Hair follicle dermal papilla cell (primary cell): ENCODE measurements at places on chromosomes 2 and 18. TPM values are rescaled to one million over a fixed set of nuclear protein-coding genes. Genes with fewer than 3 reads are reported as not detected.

Gene GCFC2
- 11.8 and 17.2 TPM in 2 replicates for total RNA-seq

Gene COL3A1
- total RNA-seq: 2,590 and 3,798 TPM in 2 replicates

Gene ADCYAP1
- not detected in 2 replicates for total RNA-seq

Gene MARCO
- total RNA-seq: 0.12 TPM in 1 of 2 replicates, not detected in the other

Gene KCNS3
- total RNA-seq: 1.3 and 2.4 TPM in 2 replicates

Gene C2orf92
- 1.2 and 2.9 TPM in 2 replicates for total RNA-seq

Gene GALNT5
- 48.7 and 52.6 TPM in 2 replicates for total RNA-seq

Gene ESPNL
- 0.61 and 3.6 TPM in 2 replicates for total RNA-seq

Gene MRPS5
- total RNA-seq: 28.1 and 31.2 TPM in 2 replicates

Gene EMILIN2
- total RNA-seq: 30.0 and 33.4 TPM in 2 replicates

Gene ZSWIM2
- 0.36 and 0.81 TPM in 2 replicates for total RNA-seq

Gene MAP3K19
- not detected in 2 replicates for total RNA-seq

Gene RBM43
- total RNA-seq: 8.4 and 10.4 TPM in 2 replicates

Gene TRIM43
- total RNA-seq: not detected in 2 replicates

Gene MYO3B
- total RNA-seq: under 0.01 and 0.24 TPM in 2 replicates

Gene TLX2
- not detected in 2 replicates for total RNA-seq

Gene NT5DC4
- not detected in 2 replicates for total RNA-seq
